NCI-H524 (cell line): ENCODE measurements at places on chromosomes 5 and 9.

- no peak for DNase-seq
Measured at GRCh38 chr9:95450171-95451064, 66.4 kb downstream of the PTCH1 start.

DNA sequence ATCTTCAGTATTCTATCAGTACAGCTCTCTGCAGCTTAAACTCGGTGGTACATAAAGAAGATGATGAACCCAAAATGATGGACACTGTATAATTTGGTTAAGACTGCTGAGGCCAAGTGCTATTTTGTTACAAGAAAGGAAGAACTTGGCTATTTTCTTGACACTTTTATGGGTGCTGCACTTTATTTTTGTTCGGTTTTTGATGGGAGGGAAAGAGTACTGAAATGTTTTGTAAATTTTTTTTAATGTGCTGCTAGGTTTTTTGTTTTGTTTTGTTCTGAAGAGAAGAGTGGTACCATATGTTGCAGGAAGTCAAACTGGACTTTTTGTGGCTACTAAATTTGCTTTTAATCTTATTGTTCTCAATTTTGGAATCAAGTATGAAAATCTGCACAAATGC, 26.7 kb downstream of the CDC37L1 start:
- DNase-seq, result no peak

DNA sequence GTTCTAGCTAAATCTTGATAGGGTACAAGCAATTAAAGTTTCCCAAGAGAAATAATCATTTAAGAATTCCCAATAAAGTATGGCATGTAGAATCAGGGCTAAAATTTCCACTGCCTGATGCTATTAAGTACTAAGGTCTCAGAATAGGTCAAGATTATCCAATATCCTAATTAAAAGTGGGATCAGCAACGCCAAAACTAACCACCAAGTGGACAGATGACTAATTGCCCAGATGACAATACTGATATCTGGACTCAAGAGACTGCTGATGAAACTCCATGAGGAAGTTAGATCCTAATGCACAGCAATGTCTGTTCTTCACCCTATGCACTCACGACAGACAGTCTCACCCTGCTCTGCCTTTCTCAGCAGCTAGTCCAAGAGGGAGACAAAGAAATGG, 14.3 kb downstream of the DEPDC1B start:
- no peak for DNase-seq

DNA sequence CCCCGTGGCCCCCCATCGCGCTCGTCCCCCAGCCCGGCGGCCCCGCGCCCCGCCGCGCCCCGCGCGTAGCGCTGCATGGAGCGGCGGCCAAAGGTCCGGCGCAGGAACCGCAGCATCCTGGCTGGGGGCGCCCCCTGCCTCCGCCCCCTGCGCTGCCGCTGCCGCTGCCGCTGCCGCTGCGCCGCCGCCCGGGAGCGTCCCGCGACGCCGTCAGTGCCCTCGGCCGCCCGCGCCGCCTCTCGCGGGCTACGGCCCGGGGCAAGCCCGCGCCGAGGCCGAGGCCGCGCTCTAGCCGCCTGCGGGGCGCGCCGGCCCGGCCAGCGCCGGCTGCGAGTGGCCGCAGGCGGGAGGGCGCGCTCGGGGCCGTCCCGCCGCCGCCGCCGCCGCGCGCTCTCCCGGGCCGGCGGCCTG, 523 bp downstream of the EPB41L4B start:
- DNase-seq, result peak; percentile 55

- no peak for DNase-seq
Measured at GRCh38 chr5:9540791-9541190, 5.1 kb downstream of the SEMA5A start.

DNA sequence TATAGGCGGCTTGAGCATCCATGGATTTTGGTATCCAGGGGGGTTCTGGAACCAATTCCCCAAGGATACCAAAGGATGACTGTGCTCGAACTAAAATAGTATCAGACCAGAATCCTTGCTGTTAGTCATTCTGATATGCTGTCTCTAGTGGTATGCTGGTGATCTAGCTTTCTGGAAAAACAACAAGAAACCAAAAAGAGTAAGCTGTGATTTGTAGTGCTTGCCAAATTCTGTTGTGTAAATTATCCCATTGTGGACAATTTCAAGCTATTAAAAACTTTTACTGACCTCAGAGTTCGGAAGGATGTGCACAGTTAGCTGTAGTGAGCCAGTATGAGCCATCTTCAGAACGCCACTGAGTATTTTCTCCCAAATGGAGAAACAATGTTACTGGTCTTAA, 99.0 kb upstream of the FBN2 start:
- no peak for DNase-seq

GRCh38 chr9:38292480-38292879, 100.0 kb upstream of the ALDH1B1 start:
- DNase-seq, result no peak

DNA sequence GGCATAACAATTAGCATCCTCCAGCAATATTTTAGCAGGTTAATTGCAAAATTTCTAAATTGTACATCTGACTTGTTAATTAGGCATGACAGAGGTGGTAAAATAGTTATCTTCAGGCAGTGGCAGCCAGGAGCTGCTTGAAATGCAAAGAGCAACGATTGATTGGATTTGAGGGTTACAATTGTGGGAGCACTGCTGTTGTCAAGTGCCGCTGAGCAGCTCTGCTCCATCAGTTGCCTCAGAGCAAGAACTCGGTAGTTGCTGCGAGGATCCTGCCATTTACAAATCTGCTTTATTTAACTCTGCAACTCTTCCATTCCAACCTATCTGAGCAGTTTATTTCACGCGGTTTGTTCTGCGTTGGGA, 12.6 kb downstream of the PBX3 start:
- DNase-seq, result peak; percentile 80

DNA sequence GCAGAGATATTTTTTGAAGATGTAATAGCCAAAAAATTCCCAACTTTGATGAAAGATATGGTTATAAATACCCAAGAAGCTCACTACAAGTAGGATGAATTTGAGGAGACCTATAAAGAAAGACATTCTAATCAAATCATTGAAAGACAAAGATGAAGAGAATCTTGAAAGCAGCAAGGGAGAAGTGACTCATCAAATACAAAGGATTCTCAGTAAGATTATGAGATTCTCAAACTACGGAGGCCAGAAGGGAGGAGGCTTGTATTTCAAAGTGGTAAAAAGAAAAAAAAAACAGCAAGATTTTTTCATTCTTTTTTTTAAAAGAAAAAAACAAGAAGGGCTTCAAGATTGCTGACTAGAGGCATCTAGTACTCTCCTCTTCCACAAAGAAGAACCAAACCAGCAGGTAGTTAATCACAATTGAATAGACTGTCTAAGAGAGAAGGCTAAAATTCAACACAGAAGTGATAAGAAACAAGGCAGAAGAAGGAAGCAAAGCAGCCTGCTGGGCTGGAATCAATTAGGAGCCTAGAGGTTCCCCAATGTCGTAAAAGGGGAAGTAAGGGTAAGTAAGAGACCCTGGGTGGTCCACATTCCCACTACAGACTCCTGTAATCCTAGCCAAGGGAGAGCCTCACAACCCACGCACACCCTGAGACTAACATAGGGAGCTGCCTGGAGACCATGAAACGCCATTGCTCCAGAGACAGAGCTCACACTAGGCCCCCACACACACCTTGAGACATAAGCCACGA, 59.1 kb upstream of the NIPAL4 start:
- DNase-seq, result no peak

GRCh38 chr9:106772523-106773290, 90.3 kb upstream of the ZNF462 start:
- no peak for DNase-seq

GRCh38 chr9:126456441-126457174, 130.0 kb downstream of the MVB12B start:
- no peak for DNase-seq

DNA sequence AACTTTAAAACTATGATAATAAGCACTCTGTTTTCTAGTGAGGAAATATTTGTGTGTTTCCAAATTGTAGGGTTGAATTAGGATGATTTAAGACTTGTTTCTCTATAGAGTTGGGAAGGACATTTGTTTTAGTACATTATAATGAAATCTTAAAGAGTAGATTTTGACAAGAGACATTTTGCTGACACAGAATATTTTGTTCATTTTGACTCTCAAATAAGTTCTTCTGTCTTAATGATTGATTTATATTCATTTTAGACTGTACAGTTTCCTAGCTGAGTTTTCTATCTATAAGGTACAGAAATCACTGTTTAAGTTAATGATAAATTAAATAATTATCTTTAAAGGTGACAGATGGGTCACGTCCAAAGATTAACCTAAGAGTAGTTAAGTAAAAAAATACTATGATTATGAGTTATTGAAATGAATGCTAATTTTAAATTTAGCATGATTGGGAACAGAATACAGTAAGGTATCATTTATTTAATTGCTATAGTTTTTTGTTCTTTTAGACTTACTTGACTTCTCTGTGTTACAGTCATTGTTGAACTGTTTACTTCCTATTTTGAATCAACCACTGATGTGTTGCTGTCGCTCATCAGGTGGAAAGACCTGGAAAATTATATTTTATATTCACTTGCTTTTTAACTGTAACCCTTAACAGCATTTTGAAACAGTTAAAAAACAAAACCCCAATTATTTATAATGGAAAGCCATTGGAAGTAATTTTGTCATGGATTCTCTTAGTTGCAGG, 19.5 kb downstream of the PBX3 start:
- DNase-seq, result no peak

DNA sequence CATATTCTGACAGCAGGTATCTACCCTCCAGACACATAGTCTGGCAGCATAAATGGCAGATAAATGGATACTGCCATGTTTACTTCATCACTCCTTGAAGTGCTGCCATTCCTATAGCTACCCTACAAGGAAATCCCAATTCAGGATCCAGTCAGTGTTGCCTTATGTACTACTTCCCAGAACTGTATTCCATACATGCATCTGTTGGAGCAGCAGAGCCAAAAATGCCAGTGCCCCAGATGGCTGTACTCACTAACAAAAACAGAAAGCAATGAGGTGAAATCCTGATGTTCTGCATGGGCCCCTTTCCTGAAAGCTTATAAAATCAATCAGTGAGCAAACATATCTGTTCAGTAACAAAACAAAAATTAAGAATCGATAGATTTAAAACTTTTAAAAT, 490.0 kb upstream of the COX7C start:
- no peak for DNase-seq

DNA sequence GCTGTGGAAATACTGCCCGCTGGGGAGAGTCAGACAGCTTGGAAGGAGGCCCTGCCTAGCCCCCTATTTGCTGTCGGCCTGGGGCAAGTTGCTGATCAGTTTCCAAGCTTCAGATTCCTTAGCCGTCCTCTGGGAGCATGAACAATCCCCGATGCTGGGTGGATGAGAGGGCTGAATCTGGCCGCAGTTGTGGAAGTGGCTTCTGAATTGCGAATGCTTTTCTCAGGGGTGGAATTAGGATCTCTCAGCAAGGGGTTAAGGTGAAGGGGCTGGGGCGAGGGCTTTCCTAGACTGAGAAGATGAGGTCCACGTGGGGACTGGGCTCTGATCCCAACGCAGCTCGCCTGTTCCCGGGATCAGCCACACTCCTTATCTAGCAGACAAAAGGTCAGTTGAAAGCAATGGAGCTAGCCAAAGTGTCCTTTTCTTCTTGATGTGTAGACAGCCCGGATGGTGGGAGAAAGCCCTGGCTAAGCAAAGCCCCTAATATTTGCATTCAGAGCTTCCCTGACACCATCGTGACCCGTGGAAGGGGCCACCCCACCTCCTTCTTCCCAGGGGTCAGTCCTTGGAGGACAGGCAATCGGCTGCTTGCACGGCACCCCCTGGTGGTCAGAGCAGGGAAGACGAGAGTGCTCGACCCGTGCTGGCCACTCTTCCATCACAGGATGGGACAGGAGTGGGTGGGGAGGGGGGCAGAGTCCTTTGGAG, 54.9 kb downstream of the COL15A1 start:
- peak; percentile 23 for DNase-seq

DNA sequence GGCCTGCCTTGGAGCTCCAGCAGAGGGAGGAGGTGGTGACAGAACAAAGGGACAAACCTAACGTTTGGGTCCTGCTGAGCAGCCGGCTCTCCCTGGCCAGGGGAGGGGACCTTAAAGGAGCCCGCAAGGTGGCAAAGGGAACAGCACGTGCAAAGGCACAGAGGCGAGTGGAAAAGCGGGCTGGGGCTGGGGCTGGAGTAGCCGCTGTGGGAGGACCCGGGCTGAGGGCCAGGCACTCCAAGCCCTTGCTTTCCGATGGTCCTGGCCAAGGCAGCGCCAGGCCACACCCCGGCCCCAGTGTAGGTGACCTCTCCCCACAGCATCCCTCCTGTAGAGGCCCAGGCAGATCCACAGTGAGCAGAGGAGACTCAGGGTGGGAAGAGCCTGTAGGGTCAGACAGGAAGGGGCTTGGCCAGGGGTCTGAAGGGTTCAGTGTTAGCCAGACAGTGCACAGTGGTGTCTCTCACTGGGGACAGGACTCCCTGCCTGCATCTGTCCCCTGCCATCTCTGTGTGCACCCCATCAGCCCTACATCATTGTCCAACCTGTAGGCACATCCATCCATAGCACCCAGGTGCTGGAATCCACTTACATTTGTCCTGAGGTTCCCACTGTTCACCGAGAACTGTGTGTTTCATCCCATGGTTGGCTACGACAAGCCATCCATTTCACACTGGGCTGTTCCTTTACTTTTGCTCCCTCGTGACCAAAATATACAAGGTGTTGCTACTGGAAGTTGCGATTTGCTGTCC, 77.0 kb downstream of the NEK6 start:
- no peak for DNase-seq

DNA sequence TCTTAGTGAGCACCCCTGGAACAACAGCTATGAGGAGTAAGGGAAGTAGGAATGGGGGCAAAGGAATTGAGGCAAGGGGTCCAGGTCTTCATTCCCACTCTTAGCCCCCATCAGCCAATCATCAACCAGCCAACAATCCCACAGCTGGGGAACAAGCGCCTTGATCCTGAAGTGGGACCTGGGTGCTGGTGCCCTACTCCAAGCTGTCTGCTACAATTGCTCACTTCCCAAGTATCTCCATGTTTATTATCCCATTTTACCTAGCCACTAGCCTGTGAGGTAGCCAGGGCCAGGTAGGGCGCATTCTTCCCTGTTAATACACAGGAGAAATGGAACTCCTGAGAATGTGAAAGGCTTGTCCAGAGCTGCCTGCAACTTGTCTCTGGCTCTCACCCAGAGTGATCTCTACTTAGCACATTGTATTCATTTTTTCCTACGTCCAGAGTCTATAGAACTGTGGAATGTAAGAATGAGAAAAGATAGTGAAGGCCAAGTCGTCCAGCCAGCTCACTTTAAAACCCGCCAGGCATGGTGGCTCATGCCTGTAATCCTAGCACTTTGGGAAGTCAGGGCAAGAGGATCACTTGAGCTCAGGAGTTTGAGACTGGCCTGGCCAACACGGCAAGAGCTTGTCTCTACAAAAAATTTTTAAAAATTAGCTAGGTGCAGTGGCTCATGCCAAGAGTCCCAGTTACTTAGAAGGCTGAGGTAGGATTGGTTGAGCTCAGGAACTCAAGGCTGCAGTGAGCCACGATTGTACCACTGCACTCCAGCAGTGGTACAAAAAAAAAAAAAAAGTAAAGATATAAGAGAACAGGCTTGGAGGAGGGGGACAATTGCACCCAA, 6.2 kb upstream of the DNAJC18 start:
- no peak for DNase-seq
